ENCODE measurements at places on chromosomes 12 and 14. TPM values are rescaled to one million over a fixed set of nuclear protein-coding genes. Genes with fewer than 3 reads are reported as not detected.

DNA sequence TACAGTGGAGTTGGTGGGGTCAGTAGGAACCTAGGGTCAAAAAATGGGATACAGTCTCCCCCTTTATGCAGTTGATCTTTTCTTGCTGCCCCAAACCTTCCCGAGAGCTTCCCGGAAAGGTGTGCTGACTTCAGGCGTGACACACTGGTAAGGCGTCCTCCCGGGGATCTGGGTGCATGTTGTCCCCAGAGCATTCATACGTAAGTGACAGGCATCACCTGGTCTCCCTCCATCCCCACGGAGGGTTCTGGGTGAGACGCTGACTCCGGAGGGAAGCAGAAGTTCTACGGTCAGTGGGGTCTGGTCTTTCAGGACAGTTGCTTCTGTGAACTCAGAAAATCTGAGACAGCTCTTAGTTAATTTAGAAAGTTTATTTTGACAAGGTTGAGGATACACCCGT is 159.6 kb upstream of the RTL1 start:
- no peak for DNase-seq

GRCh38 chr14:76806446-76806845 is 6.2 kb downstream of the ANGEL1 start:
- DNase-seq, result no peak

GRCh38 chr12:66548338-66549049 is 130.4 kb downstream of the GRIP1 start:
- no peak for DNase-seq

DNA sequence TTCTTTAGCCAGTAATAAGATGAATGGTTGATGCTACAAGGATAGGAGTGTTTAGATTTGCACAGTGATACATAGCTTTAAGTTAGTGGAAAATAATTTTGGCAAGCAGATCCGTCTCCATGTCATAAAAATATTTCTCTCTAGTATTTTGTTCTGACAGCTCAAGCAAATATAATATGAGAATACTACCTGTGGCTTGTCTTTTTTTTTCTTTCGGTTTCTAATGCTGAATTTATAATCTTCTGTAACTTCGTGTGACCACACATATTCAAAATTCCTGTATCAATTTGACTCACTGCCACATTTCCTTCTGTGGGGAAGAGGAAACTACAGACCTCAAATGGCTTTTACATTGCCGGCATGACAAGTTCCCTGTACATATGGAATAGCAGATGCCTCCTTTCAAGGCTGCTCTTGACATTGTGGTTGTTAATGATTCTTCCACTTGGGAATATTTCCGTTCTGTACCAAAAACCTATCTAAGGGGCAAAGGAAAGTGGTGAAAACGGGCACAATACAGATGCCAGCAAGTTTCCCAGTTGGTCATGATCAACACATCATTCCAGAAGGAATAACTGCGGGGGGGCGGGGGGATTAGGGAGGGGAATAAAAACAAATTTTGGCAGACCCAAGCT is 103.6 kb upstream of the CCDC91 start:
- DNase-seq, result no peak

- no peak for DNase-seq
Observed at GRCh38 chr14:58587271-58587670, 50.5 kb upstream of the DACT1 start.

- no peak for DNase-seq
Observed at GRCh38 chr12:70560671-70561070, 76.6 kb downstream of the PTPRB start.

GRCh38 chr14:75499084-75499875 is 23.0 kb upstream of the BATF start:
- no peak for DNase-seq

- no peak for DNase-seq
Observed at GRCh38 chr12:88067301-88067700, 38.1 kb upstream of the C12orf50 start.

GRCh38 chr12:77104286-77104685 is 38.9 kb upstream of the E2F7 start:
- no peak for DNase-seq

DNA sequence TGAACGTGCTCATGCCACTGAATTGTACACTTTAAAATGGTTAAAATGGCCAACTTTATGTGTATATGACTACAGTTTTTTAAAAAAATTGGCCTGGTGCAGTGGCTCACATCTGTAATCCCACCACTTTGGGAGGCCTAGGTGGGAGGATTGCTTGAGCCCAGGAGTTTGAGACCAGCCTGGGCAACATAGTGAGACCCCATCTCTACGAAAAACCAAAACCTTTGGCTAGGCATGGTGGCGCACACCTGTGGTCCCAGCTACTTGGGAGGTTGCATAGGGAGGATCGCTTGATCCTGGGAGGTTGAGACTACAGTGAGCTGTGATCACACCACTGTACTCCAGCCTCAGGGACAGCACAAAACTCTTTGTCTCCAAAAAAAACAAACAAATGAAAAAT is 5.3 kb downstream of the BRI3BP start:
- no peak for DNase-seq

DNA sequence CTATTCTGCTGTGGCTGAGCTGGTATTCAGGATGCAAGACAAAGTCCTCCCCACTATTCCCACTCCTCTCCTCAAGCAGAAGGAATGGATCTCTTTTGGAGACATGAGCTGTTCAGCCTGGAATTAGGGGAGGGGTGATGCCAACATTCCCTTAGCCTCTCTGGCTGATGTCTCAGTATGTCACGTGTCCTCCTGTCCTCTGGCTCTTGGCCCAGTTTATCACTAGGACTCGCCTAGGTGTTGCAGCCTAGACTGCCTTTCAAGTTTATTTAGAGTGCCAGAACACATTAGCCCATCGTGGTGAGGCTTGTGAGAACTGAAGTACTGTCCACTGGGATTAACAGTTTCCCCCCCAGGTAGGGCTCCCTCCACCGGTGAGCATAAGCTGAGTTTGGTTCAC is 239.9 kb upstream of the MIS18BP1 start:
- no peak for DNase-seq

DNA sequence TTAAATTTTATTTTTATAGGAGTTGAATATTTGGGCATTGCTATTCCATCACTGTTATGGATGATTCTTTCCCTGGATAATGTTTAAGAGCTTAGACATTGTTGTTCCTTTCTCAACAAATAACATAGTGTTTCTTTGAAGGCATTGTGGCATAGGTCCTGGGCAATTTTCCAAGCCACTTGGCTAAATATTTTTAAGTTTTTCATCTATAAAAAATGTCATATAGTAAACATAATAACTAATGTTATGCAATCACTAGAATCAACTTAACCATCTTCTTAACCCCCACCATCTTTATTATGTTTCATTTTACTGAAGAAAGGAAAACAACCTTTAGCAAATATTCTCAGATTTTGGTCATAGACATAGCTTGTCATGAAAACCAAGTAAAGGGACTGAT is 600.6 kb upstream of the LMO3 start:
- DNase-seq, result no peak

DNA sequence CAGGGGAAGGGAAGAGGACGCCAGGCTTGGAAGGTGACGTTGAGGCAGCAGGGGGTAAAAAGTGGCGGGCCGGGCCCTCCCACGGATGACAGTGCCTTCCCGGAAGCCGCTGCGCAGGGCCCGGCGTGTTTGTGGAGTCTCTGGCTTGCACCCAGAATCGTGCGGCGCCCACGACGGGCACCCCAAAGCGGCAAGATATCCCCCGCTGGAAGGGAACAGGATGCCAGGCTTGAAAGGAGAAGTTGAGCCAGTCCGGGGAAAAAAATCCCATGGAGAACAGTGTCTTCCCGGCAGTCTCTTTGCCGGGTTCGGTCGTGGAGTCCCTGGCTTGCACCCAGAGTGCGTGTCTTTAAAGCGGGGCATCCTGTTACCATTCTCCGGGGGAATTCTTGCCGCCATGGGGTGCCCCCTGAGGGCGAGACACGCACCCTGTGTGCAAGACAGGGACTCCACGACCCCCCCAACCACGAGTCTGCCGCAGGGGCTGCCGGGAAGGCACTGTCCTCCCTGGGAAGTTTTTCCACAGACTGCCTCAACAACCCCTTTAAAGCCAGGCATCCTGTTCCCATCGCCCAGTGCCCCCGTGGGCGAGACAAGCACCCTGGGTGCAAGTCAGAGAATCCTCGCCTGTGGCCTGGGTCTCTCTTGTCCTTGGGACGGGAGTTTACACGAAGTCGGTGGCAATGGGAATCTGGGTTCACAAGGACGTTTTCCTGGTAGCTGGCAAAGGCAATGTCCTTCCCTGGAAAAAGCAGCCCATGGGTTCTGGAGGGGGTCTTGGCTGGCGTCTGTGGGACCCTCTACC is 156.1 kb upstream of the ALG10B start:
- no peak for DNase-seq

DNA sequence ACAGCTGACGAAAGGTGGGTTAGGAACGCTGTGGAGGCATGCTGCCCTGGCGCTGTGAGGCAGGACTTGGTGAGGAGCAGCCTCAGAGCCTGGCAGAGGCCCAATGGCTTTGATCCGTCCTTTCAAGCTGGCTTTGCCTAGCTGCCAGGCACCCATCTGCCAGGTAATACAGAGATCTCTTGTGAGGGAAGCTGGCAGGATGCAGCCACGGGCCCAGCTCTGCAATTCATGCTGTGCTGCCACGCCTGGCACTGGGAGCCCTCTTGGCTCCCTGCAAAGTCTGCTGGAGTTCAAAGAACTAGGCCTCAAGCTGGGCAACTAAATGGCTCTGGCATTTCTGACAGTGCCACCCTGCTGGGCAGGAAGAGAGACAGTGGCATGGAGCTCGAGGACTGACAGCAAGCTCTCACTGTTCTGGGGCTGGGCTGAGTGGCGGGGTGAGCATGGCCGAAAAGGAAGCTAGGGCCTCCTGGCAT is 18.7 kb downstream of the IQSEC3 start:
- DNase-seq, result no peak

DNA sequence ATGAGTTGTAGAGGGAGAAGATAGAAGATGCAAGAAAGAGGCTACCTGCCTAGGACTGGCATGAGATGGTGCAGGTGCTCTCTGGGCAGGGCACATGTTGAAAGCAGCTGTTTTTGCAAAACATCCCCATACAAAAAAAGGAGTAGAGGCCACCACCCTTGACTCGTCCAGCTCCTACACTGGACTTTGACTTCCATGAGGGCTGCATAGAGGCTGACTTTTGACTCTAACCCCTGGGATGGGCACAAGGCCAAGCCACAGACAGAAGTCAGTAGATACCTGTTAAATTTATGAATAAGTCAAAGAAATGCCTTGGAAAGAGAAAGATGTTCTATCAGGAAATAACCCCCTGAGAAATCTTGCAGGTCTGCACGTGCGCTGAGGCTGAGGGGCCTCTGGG is 1139.1 kb upstream of the TMEM132C start:
- no peak for DNase-seq

GRCh38 chr14:39145266-39145966 is 24.7 kb downstream of the TRAPPC6B start:
- no peak for DNase-seq

- no peak for DNase-seq
Observed at GRCh38 chr12:124774462-124775167, 89.0 kb downstream of the SCARB1 start.

DNA sequence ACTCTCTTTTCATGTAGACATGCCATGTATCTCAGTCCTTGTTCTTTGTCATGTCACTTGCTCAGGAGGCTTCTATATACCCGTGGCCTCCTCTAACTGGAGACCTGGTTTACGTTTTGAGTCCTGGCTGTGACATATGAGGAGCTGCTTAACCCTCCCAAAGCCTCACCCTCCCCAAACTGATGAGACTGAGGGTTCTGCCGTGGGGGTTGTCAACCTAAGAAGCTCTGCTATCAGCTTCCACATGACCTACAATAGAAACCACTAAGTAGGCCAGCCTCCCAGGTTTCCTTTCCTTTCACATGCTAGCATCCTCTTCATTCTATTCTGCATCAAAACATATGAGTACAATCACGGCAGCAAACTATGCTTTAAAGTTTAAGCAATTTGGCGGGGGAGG is 76.8 kb upstream of the WSCD2 start:
- DNase-seq, result no peak

- no peak for DNase-seq
Observed at GRCh38 chr12:110860833-110861296, 14.1 kb downstream of the CCDC63 start.

- no peak for DNase-seq
Observed at GRCh38 chr12:123892180-123892559, 80.5 kb downstream of the CCDC92 start.

DNA sequence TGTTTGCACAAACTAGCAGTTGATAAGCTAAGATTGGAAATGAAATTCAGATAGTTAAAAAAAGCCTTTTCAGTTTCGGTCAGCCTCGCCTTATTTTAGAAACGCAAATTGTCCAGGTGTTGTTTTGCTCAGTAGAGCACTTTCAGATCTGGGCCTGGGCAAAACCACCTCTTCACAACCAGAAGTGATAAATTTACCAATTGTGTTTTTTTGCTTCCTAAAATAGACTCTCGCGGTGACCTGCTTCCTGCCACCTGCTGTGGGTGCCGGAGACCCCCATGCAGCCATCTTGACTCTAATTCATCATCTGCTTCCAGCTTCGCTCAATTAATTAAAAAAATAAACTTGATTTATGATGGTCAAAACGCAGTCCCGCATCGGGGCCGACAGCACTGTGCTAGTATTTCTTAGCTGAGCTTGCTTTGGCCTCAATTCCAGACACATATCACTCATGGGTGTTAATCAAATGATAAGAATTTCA is 335.6 kb downstream of the TMEM121 start:
- no peak for DNase-seq

GRCh38 chr12:88468581-88468980 is 111.7 kb downstream of the KITLG start:
- no peak for DNase-seq

- no peak for DNase-seq
Observed at GRCh38 chr12:132132609-132133430, 11.3 kb downstream of the DDX51 start.

- no peak for DNase-seq
Observed at GRCh38 chr12:117202556-117202955, 12.3 kb upstream of the FBXO21 start.

- DNase-seq, result no peak
Observed at GRCh38 chr12:75933101-75933500, 98.5 kb downstream of the PHLDA1 start.

DNA sequence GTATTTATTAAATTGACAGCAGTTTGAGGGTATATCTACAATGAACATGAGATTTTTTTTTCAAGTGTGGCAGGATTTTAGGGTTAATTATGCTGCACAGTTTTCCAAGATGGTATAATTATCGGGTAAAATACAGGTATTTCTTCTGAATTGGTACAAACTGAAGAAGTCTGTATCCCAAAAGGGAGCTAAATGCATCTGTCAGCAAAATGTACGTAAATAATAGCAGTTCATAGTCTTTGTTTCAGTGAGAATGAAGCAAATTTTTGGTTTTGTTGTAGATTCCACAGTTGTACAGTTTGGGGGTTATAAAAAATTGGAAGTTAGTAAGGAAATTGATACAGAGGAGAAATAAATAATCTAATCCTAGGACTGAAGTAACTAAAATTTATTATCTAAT is 63.3 kb downstream of the RAD52 start:
- no peak for DNase-seq

The B4GALNT3 gene
- polyA plus RNA-seq, result 16.8 TPM

The GPR65 gene
- 0.44 TPM for polyA plus RNA-seq

The TMEM63C gene
- 1.5 TPM for polyA plus RNA-seq

The CLEC6A gene
- polyA plus RNA-seq, result 0.17 TPM

The PGF gene
- polyA plus RNA-seq, result 8.2 TPM

The SERPINA12 gene
- polyA plus RNA-seq, result 0.39 TPM

The PRB2 gene
- not detected for polyA plus RNA-seq

The ANKRD33 gene
- polyA plus RNA-seq, result 0.12 TPM
